ENCODE measurements at places on chromosomes 7 and 10. TPM values are rescaled to one million over a fixed set of nuclear protein-coding genes. Genes with fewer than 3 reads are reported as not detected.

Gene ST8SIA6
- 0.25 TPM for total RNA-seq

Gene ASIC3
- total RNA-seq: under 0.01 TPM

Gene WIPF3
- not detected for total RNA-seq

Gene PTPN20
- total RNA-seq: 0.76 TPM

Gene BLNK
- not detected for total RNA-seq

Gene MUC12
- not detected for total RNA-seq

Gene PTPRZ1
- total RNA-seq: not detected

Data from dermis microvascular lymphatic vessel endothelial cell (primary cell).